ENCODE measurements at places on chromosomes 13 and 19.

DNA sequence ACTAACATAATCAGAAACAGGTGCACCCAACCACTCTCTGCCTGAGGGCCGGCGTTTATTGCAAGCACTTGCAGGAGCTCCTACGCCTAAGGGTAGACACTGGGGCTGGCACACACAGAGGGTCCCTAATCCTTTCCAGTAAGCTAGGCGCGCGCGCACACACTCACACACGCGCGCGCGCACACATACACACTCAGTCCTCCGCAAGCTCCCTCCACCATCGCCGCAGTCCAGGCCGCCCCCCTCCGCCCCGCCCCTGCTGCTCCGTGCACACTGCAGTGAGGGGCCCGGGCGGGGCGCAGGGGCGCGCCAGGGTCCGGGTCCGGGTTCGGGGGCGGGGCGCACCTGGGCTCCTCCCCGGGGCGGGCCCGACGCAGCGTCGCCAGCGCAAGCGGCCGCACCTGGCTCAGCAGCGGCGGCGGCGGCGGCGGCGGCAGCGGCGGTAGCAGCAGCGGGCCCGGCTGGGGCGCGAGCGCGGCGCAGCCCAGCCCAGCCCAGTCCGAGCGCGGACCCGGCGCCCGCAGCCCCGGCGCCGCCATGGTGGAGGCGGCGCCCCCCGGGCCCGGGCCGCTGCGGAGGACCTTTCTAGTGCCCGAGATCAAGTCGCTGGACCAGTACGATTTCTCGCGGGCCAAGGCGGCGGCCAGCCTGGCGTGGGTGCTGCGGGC lies at the start of gene CAMSAP3:
TSS of gene CAMSAP3 (plus strand) at position 398 of the 668 bp plus-strand sequence. CDS start at position 538, 140 bp downstream.
- DNase-seq = peak; percentile 72

- DNase-seq = no peak
Measured at GRCh38 chr19:36120092-36120983, 5.1 kb downstream of the TBCB start.

DNA sequence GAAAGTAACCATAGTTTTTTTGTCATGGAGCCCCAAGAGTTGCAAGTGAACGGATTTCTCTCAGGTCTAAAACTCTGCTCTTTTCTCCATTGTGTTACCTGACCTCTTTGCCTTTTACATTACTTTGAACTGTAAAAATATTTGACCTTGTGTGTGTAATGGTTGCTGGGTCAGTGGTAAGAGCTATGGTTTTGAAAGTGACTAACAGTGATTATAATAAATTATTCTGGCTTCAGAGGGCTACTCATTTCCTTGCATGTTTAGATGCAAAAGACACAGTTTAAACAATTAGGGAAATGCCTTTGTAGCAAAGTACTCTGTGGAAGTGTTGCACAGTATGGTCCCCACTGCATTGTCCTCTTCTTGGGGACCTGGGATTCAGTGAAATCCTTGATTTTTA lies 29.3 kb upstream of the PSG8 start:
- DNase-seq = peak; percentile 37

- no peak for DNase-seq
Measured at GRCh38 chr13:79833991-79834390, 353.0 kb downstream of the NDFIP2 start.

GRCh38 chr13:42786715-42787114 lies 5.3 kb downstream of the FAM216B start:
- DNase-seq = no peak

DNA sequence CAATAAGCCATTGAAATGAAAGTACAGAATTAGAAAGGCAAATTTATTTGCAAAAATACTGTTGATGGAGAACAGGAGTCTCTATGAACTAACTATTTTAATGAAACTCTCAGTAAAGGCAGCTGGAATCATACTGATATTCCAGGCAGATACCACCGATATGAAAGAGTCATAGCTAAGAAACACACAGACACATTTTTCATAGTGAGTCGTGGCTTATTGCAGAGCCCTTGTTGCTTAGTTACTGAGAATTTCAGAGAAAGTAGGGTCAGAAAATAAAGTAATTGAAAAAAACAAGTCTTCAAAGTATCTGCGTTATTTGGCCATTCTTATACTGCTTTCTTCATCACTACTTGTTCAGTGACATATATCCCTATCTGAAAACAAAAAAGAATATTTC lies 1890.9 kb downstream of the PCDH9 start:
- no peak for DNase-seq
